Activated T-helper 17 cell treated with anti-CD3 and anti-CD28 coated beads, Interleukin-2, amount 50 U/mL, for 72 hours (primary cell): ENCODE measurements at places on chromosomes 12 and 14. TPM values are rescaled to one million over a fixed set of nuclear protein-coding genes. Genes with fewer than 3 reads are reported as not detected.

Gene ADCY4
- 10.5 TPM for total RNA-seq

Gene CHGA
- total RNA-seq: not detected

Gene TCL1B
- not detected for total RNA-seq

Gene PMEL
- total RNA-seq: 2.5 TPM

DNA sequence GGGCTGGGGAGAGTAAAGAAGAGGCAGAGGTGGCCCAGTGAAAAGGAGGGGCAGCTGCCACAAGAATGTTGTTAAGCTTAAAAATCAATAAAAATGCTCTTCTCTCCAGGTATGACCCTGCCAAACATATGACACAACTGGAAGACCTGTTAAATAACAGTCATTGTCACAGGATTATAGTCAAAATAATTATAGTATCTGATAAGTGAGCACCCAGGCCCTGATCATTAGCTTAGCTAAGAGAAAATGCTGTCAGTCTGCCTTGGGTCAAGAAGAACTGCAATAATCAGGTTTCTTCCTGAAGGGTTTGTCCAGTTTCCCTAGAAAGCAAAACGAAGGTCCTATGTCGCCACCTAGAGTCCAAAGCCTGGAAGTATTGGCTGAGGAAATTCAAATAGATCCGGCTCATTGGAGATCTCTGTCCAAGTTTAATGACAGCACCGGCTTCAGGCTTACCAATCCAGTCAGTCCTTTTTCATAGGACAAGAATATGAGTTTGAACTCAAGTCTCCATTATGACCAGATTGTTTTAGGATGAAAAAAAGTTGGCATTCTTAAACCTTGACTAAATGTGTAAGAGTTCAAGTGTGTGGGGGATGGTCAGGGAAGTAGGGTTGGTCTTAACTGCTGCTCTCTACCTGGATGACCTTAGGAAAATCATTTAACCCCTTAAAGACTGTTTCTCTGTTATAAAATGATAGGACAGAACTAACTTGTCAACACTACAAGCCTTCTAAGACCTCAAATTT lies 22.5 kb upstream of the NKX2-8 start:
- ATAC-seq: no peak

DNA sequence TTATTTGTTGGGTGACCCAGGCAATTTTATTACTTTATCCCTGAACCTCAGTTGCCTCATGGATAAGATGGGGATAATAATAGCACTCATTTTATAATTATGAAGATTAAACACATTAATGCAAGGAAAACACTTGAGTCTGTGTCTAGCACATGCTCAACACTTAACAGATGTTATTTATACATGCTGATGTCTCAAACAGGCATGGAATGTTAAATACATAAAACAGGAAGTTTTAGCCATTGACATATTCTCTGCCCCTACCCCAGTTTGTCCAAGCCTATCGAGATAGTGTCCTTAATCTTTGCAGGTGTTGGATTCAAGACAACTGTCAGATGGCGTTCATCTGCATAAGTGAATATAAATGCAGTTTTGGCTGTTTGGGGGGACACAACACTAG lies 109.8 kb downstream of the SCAF11 start:
- ATAC-seq: no peak

- ATAC-seq: no peak
Observed at GRCh38 chr12:464484-465267, 4.9 kb downstream of the B4GALNT3 start.

DNA sequence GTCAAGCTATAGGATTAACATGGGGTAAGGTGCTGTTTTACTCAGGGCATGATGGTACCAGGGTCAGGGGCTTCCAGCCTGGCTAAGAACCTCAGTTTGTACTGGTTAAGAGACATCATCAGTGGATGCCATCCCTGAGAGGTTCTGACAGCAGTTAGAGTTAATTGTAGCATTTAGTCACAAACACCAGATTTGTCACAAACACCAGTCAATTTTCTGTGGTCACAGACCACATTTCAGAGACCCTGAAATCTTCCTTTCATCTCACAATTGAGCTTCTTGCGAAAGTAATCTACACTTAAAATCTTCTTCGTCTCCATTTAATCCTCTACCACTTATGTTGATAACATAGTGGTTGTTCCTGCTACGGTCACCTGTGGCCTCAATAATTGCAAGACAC lies 143.0 kb upstream of the EGLN3 start:
- ATAC-seq: peak; percentile 63

DNA sequence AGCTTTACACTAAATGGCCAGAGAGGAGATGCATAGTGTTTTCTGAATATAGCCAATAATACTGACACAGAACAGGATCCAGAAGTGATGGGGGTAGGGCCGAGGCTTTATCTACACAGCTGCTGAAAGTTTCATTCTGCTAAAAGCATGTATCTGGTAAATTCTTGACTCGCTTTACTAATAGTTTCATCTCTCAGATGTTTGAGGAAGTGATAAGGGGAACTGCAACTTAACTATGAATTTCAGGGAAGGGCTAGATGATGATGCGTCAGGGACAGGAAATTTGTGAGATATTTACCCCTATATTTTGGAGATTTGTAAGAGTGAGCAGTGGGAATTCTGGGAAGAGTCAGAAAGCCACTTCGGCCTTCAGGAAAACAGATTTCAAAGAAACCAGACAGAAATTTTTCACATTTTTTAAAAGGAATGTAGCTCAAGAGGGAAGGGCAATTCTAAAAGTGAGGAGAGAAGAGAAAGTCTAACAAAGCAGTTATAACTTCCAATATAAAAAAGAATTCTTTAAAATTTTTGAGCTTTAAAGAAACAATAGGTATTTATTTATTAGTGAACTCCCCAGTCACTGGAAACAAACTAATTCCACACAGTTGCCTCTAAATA lies 243.1 kb downstream of the BCAT1 start:
- peak; percentile 36 for ATAC-seq

DNA sequence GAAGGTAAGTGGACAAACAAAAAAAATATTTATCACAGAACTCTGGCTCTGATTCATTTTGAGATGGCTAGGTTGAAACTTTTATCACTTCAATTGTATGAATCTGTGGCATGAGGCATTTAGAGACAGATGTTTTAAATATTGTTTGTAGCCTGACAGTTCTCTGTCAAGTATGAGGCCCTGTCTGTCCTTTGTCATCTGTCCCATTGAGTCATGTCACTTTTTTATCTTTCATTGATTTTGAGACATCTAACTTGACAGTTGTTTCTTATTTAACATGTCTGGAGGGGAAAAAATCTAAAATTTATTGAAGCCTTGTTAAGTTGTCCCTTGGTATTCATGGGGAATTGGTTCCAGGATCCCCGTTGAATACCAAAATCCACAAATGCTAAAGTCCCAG lies 829.5 kb downstream of the FSCB start:
- ATAC-seq: no peak

DNA sequence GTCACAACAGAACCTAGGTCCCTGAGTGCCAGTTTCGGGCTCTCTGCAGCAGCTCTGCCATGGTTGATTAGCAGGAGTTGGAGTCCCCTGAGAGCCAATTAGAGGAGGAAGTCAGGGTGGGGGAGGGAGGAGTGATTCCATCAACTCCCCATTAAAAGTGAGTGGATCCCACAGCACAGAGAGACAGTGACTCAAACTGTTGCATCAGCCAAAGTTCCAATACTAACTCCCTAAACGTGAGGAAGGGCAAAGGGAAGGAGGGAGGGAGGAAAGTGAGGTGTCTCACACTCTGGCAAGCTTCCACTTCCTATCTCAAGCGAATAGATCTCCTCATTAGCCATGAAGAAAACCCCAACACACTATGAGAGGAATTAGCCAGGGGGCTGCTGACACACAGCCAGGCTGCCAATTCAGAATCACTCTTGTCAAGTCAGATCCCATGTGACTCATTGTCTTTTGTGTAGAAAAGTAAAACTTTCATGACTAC lies 23.6 kb downstream of the OR11H4 start:
- ATAC-seq: no peak

DNA sequence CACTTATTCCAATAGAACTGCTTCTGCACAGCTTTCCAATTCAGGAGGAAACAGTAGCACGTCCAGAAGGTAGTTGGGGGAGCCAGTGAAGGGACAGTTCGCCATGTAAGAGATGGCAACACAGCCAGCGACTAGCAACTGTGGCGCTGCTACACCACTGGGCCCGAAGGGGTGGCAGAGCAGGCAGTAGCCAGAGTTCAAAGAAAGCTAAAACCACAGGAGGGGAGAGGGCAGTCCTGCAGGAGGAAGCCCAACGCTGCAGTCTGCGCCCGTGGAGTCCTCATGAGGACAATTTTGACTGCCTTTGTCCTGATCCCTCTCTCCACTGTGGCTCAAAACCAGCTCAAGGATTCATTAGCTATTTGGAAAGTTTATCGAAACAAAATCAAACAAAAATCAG lies 591.2 kb downstream of the VRK1 start:
- ATAC-seq: no peak

DNA sequence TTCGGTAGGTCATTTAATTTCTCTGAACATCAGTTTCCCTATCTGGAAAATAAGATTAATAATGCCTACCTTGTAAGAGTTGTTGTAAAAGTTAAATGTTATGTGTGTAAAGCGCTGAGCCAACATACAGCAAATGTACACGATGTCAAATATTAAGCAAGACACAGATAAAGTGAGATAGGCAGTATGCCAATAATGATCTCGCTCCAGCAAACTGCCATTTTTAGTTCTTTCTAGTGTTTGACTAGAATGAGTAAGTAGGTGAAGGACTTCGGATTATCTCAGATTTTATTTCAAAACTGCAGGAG lies 840 bp downstream of the DHRS7 start:
- no peak for ATAC-seq
